Colonic mucosa (tissue), 4 donors: ENCODE measurements at places on chromosomes 7 and 10. TPM values are rescaled to one million over a fixed set of nuclear protein-coding genes. Genes with fewer than 3 reads are reported as not detected.

DNA sequence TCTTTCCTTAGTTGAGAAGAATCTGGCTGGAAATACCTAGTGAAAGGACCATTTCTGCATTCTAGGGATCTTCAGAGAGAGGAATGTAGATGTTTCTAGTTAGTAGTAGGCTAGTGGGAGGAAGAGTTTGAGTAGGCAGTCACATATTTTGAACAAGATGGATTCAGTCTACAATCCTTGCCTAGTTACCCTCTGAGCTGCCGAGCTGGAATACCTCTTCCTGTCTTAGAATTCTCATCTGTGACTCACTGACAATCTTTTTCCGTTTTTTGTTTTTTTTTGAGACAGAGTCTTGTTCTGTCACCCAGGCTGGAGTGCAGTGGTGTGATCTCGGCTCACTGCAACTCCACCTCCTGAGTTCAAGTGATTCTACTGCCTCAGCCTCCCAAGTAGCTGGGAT lies 30.7 kb upstream of the PLPP4 start:
- DNase-seq, result no peak

- peak; percentile 96 for DNase-seq
Observed at GRCh38 chr7:27130540-27131389, at the start of gene HOXA4. HOXA4 (minus strand) TSS chr7:27130757; CDS start chr7:27130733, 24 bp downstream.

Gene GIGYF1
- 33.4 TPM for total RNA-seq

Gene BUB3
- 77.6 TPM for total RNA-seq

- no peak for DNase-seq
Observed at GRCh38 chr7:18068745-18069144, 41.1 kb upstream of the PRPS1L1 start.

GRCh38 chr10:65350611-65351010 lies 1575.2 kb upstream of the LRRTM3 start:
- no peak for DNase-seq

Gene SLC16A12
- total RNA-seq, result 0.20 TPM

DNA sequence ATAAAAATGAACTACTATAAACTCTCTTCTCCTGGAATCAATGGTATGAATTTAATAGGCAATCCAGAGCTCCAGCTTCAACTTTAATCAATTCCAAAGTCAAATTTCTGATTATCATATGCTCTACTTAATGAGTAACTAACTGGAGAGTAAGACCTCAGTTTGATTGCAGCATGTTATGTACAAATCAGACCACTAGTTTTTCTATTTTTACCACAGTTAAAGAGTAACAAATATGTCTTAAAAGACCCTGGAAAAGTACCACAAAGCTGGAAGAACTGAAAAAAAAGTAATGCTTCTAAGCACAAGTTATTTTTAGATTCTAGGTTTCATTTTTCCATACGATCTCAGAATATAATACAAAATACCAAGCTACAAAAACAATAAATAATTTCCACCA lies 56.0 kb upstream of the TNKS2 start:
- no peak for DNase-seq

DNA sequence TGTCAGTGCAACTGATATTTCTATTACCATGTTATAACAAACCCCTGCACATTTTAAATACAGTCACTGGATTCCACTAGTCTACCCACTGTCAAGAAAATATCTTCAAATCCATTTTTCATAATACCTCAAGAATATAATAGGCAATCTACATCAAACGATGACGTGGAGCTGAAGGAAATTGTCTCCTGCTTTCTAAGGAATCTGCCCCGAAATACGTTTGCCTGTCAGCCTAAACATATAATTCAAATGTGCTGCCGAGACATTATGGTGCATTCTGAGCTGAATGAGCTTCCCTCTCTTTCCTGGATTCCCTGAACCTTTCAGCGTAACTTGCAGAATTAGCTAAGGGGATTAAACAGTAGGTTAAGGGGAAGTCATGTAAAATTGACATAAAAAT lies 306.8 kb downstream of the SORCS1 start:
- DNase-seq, result no peak

DNA sequence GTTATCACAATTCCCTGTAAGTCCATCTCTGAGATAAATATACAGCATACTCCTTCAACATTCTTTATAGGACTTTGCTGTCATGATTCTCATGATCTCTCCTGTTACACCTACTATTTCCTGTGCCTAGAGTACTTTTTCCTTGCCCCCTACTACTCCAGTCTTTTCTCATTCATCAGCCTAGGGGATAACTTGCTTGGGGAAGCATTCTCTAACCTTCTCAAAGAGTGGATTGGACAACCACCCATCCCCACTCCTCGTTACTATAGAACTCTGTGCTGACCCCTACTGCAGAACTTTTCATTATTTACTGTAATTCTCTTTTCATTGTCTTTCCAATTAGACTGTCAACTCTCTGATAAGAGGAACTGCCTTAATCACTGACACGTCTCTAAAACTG lies 57.4 kb upstream of the TFEC start:
- DNase-seq, result no peak

Gene SLC16A9
- 15.6 TPM for total RNA-seq

GRCh38 chr10:78609976-78610375 lies 458.8 kb upstream of the ZMIZ1 start:
- no peak for DNase-seq

Gene GIMAP7
- total RNA-seq, result 5.6 TPM

- no peak for DNase-seq
Observed at GRCh38 chr10:15208221-15208620, 39.7 kb upstream of the NMT2 start.

DNA sequence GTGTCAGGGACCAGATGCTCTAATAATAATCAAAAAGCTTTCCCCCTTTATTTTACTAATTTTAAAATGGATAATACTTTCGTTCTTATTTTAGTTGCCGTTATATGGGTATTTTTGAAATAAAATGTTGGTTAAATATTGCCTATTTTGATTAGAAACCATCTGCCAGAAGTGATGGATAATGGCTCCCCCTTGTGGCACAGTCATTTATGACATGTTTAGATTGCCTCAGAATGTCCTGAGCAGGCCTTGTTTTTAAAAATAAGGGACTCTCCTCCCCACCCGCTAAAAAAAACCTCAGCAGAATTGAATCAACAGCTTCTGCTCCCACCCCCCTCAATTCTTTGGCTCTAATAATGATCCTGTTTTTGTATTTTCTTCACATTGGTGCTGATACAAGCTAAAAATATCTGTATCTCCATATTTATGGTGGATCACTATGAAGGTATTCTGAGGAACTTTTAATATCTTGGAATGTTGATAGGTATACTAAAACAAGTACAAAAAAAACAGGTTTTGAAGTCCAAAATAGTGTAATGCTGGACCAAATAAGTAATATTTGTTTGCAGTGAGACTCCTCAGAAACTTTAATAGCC lies 38.8 kb downstream of the TMEM60 start:
- DNase-seq, result peak; percentile 85

Gene GPRIN2
- total RNA-seq, result 34.4 TPM

Gene TEX36
- total RNA-seq, result not detected

GRCh38 chr7:140570120-140570519 lies 70.5 kb downstream of the DENND2A start:
- DNase-seq, result no peak

Gene RGS10
- total RNA-seq, result 17.8 TPM

DNA sequence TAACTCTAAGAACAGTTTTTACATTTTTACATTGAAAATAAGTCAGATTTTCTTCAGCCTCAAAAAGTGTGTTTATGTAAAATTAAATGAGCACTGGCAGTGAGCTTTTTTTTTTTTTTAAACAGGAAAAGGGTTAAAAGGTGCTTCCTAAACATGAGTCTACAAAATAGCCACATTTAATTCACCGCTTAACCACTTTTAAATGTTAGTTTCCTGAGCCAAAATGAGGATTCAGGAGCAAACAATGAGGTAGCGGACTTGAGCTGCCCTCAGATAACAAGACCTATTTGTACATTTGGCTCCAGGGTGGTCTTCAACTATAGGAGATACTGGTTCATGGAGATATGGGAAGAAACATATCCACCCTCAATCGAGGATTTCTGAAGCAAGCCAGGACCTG lies 22.8 kb downstream of the AKR1C3 start:
- no peak for DNase-seq

- DNase-seq, result no peak
Observed at GRCh38 chr10:15856328-15857015, 3.8 kb downstream of the MINDY3 start.

GRCh38 chr7:42982604-42983115 lies 50.5 kb downstream of the MRPL32 start:
- no peak for DNase-seq

GRCh38 chr7:73901823-73902597 lies 41.1 kb downstream of the TMEM270 start:
- no peak for DNase-seq

GRCh38 chr7:114785496-114785895 lies 136.4 kb upstream of the MDFIC start:
- DNase-seq, result no peak

Gene AKR1B15
- 10.6 TPM for total RNA-seq

- no peak for DNase-seq
Observed at GRCh38 chr10:47101807-47102206, 190.6 kb downstream of the PTPN20 start.

DNA sequence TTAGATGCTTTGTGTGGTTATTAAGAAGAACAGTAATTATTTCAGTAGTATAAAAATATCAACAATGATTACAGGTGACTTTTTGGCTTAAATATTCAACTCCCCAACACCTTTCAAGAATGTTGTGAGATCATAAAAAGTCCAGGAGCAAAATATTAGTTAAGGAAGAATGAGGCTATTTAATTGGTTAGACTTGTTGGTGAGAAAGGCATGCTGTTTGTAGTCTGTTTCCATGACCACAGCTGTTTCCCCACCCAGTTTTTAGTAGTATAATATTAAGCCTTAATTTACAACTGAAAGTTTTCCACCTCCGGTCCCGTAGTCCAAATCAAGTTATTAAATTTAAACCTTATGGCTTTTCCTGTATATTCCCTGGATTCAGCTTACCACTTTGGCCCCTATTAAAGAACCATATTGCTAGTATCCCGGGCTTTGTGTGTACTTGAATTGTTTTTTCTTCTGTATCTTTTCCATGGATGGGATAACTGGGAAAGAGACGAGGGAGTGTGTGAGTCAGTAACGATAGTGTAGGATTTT lies 133.3 kb downstream of the CELF2 start:
- DNase-seq, result no peak

DNA sequence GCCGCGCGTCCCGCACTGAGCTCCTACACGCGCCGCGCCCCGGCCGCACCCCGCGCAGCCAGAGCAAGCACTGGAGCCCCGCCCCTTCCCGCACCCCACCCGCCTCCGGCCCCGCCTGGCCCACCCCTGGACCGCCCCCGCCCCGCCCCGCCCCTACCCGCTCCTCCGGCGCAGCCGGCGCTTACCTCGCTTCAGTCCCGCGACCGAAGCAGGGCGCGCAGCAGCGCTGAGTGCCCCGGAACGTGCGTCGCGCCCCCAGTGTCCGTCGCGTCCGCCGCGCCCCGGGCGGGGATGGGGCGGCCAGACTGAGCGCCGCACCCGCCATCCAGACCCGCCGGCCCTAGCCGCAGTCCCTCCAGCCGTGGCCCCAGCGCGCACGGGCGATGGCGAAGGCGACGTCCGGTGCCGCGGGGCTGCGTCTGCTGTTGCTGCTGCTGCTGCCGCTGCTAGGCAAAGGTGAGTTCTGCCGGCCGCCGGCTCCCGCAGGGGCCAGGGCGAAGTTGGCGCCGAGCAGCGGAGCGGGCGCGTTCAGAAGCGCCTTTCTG lies at the start of gene RET:
Gene RET (plus strand): TSS at position 194 of the 545 bp plus-strand sequence. CDS start 190 bp downstream, at position 384.
- peak; percentile 63 for DNase-seq

GRCh38 chr10:127452568-127452967 lies 96.5 kb upstream of the NPS start:
- no peak for DNase-seq

GRCh38 chr7:108395426-108395825 lies 60.8 kb downstream of the NRCAM start:
- DNase-seq, result no peak

DNA sequence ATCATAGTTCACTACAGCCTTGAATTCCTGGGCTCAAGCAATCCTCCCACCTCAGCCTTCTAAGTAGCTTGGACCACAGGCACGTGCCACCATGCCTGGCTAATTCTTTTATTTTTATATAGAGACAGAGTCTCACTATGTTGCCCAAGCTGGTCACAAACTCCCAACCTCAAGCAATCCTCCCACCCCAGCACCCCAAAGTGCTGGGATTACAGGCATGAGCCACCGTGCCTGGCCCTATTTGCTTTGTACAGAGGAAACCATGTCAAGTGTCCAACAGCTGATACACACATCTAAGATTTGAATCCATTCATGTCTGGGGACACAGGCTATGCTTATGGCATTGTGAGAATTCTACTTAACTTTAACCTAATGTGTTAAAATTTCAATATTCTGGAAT lies 29.9 kb upstream of the MPP7 start:
- DNase-seq, result no peak

GRCh38 chr7:42452356-42452755 lies 215.3 kb upstream of the GLI3 start:
- DNase-seq, result no peak

- DNase-seq, result peak; percentile 51
Observed at GRCh38 chr10:120336911-120337540, 120.0 kb upstream of the PLPP4 start.

Gene CRYGN
- total RNA-seq, result not detected

DNA sequence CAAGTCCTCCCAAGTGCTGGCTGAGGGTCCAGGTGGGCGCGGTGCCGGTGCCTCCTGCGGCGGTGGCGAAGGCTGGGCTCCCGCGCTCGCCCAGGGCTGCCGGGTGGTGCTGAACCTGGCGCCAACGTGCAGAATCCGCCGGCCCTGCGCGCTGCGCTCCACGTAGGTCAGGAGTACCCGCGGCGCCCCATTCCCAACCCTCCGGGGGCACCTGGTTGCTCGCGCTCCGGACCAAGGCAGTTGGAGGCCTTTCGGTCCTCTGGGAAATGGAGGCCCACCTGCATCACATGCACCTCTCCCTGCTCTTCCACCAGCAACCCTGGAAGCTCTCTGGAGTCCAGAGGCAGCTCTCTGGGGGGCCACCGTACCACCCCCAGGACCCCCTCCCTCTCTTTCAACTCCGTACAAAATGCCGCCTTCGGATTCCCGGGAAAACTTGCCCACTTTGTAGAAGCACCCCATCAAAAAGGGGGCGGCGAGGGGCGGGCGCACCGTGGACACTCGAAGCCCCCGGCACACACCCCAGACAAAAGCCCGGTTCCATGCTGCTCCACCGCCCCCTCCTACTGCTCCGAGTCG lies 745 bp downstream of the SLC16A9 start:
- DNase-seq, result peak; percentile 70

Gene MARVELD1
- total RNA-seq, result 25.7 TPM

DNA sequence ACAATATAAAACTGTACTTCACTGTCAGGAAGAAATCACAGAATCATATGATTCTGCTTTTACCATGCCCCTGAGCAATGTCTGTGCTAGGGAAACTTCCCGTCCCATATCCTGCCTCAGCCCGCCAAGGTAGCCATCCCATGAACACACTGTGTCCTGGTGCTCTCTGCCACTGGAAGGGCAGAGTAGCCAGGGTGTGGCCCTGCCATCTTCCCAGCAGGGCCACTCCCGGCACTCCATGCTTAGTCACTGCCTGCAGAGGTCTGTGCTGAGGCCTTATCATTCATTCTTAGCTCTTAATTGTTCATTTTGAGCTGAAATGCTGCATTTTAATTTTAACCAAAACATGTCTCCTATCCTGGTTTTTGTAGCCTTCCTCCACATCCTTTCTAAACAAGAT lies 31.8 kb downstream of the AP3M1 start:
- DNase-seq, result peak; percentile 22

- no peak for DNase-seq
Observed at GRCh38 chr7:1413936-1414639, 45.2 kb downstream of the MICALL2 start.
